NCI-H226 (cell line): ENCODE measurements at places on chromosomes 12 and 14.

DNA sequence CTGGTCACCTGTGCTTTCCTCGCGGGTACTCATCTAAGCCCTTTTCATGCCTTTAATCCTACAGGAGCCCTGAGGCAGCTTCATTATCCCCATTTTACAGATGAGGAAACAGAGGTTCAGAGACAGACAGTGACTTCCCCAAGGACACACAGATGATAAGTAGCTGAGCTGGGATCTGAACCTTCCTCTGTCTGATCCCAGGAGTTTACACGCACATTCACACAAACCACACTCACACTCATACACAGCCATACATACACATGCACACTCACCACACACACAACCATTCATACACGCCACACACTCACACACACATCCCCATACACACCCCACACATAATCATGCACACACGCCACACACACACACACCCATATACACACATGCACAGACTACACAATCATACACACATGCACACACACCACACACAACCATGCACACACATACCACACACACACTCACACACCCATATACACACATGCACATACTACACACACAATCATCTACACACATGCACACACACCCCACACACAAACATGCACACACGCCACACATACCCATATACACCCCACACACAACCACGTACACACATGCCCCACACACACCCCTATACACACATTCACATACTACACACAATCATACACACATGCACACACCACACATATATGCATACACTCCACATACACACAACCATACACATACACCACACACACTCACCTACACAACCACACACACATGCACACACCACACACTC is 2.7 kb downstream of the TMEM119 start:
- DNase-seq = no peak

DNA sequence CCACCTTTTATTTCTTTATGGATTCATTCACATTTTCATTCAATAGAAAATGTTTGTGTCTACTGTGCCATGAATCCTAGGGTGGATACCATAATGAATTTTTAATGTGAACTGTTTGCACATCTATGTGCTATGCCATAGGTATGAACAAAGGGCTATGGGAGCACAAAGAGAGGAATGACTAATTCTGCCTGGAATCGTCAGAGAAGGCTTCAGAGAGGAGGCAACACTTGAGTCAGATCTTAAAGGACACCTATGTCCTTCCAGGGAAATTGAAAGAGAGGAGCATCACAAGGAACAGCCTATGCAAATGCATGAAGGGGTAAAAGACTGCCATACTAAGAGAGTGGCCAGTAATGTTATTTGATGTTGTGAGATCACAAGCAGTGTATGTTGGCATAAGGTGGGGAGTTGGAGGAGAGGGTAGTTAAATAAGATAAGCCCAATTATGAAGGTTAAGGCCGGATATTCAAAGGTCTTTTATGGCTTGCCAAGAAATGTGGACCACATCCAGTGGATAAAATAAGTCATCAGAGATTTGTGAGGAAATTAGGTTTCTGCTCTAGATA is 246.7 kb downstream of the GRIN2B start:
- DNase-seq = no peak

GRCh38 chr12:46609273-46609623 is 216.5 kb downstream of the SLC38A4 start:
- no peak for DNase-seq

DNA sequence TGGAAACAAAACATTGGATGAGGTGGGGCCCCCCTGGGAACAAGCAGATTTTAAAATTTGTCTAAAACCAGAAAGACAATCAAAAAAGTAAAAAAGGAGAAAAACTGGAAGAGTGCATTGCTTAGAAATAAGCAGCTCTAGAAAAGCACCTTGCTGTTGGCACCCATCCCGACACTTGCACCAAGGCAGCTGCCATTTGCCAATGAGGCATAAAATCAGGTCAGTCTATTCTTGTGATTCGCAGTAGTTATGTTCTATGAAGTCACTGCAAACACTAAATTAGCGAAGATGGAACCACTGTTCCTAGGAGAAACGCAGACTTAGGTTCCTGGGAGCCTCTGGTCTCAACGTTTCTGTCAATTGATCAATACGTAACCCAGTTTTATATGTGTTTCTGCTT is 16.2 kb downstream of the VPS33A start:
- no peak for DNase-seq

- DNase-seq = no peak
Observed at GRCh38 chr12:104535369-104535768, 78.6 kb downstream of the CHST11 start.

GRCh38 chr12:100138048-100138802 is 4.4 kb downstream of the BLTP3B start:
- no peak for DNase-seq

DNA sequence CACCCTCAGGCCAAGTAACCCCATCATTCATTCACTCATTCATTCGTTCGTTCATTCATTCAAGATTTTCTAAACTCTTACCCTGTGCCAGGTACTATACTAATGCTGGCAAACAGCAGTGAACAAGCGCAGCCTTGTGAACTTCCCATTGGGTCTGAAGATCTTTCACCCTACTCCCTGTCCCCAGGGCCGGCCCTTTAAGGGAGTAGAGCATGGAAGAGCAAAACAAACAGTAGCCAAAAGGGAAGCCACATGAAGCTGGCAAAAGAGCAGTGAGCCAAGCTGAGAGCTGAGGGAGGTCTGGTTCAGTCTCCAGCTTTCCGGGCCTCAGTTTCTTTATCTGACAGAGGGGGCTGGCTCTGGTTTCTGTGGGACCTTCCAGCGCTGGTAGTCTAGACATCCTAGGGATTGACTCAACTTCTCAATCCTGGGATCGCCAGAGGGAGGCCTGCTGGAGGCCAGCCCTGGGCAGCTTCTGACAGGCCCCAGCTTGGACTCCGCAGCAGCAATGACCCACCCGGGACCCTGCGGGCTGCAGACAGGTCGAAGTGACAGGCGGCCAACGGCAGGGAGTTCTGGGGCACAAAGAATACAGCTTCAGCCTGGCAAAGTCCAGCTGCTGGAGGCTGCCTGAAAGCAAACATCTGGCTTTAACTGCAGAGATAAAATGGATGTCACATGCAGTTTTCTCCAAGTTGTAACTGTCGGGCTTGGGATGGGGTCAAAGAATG is 27.1 kb downstream of the ACTN1 start:
- DNase-seq = no peak
